Activated naive CD8-positive, alpha-beta T cell treated with anti-CD3 and anti-CD28 coated beads for 36 hours (primary cell): ENCODE measurements at places on chromosomes 6 and 20. TPM values are rescaled to one million over a fixed set of nuclear protein-coding genes. Genes with fewer than 3 reads are reported as not detected.

POPDC3 gene
- not detected for total RNA-seq

LPA gene
- not detected for total RNA-seq

KHDC1 gene
- 3.5 TPM for total RNA-seq

RNF8 gene
- 27.8 TPM for total RNA-seq

IL20RA gene
- not detected for total RNA-seq

PPP1R16B gene
- total RNA-seq, result 65.4 TPM

CNKSR3 gene
- total RNA-seq, result 1.1 TPM

AGER gene
- 9.6 TPM for total RNA-seq

CSE1L gene
- 170 TPM for total RNA-seq

FNDC11 gene
- total RNA-seq, result 0.20 TPM

PNPLA1 gene
- not detected for total RNA-seq

ZNF322 gene
- 8.7 TPM for total RNA-seq

GRCh38 chr20:58584051-58584824, 66.8 kb upstream of the STX16 start:
- no peak overlapping the region for H3K27ac ChIP-seq
- no peak for DNase-seq
- H3K4me3 ChIP-seq, result no peak overlapping the region
- no peaks in the 10 kb centered on the region for H3K4me1 ChIP-seq

GRCh38 chr20:11380283-11380682, 537.4 kb upstream of the BTBD3 start:
- H3K27ac ChIP-seq, result no peak overlapping the region
- H3K27me3 ChIP-seq, result no peaks in the 10 kb centered on the region
- H3K4me1 ChIP-seq, result no peaks in the 10 kb centered on the region
- no peak for DNase-seq

DNA sequence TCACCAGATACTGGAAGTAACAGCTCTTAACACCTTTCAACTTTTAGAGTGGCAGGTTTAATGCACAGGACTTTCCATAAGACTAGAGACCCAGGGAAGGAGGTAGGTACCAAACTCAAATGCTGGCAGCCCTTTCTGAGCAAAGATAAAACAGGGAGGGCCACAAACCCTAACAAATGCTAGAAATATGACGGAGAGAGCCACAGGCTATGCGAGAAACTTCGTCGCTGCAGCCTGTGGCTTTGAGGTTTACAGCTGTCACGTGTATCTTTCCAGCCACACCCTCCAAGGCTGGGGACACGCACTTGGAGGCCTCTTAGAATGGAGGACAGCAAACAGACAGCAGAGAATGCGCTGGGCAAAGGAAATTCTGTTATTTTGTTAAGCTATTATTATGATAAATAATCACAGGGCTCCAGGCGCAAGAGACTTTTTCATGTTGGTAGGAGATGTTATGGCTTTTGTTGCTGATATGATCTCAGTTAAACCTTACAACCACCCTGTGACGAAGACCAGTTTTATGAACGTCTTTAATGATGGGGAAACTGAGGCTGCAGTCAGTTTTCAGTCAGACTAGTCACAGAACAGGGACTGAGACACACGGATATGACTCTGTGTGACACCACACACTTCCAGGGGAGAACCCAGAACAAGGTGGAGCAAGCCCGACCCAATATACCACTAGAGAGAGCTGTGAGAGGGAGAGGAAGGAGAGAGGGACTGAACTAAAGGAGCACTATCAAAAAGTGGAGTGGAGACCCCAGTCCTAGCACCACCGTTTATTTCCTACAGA, 2.0 kb downstream of the TRAM2 start:
- H3K36me3 ChIP-seq, result no peaks in the 10 kb centered on the region
- H3K27ac ChIP-seq, result peak overlapping the region; percentile 43
- H3K4me1 ChIP-seq, result peaks cover 50% of the 10 kb centered on the region
- H3K4me3 ChIP-seq, result peak overlapping the region; percentile 51

DNA sequence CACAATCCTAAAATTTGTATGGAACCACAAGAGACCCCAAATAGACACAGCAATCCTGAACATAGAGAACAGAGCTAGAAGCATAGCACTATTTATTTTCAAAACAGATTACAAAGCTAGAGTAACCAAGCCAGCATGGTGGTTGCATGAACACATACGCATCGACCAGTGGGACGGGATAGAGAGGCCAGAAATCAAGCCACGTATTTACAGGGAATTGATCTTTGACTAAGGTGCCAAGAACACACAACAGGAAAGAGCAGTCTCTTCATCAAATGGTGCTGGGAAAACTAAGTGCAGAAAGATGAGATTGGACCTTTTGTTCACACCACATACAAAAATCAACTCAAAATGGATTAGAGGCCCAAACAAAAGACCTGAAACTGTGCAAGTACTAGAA, 21.1 kb downstream of the TTLL2 start:
- no peaks in the 10 kb centered on the region for H3K36me3 ChIP-seq
- H3K27me3 ChIP-seq, result peaks cover 25% of the 10 kb centered on the region
- H3K27ac ChIP-seq, result no peak overlapping the region
- no peak for DNase-seq

- H3K36me3 ChIP-seq, result no peaks in the 10 kb centered on the region
- no peaks in the 10 kb centered on the region for H3K27me3 ChIP-seq
- H3K4me3 ChIP-seq, result no peak overlapping the region
- no peak overlapping the region for H3K27ac ChIP-seq
- H3K4me1 ChIP-seq, result no peaks in the 10 kb centered on the region
Measured at GRCh38 chr6:49813248-49813647, 26.2 kb upstream of the PGK2 start.

GRCh38 chr6:63764318-63764916, 128.8 kb downstream of the PHF3 start:
- H3K27ac ChIP-seq, result no peak overlapping the region
- no peaks in the 10 kb centered on the region for H3K4me1 ChIP-seq

DNA sequence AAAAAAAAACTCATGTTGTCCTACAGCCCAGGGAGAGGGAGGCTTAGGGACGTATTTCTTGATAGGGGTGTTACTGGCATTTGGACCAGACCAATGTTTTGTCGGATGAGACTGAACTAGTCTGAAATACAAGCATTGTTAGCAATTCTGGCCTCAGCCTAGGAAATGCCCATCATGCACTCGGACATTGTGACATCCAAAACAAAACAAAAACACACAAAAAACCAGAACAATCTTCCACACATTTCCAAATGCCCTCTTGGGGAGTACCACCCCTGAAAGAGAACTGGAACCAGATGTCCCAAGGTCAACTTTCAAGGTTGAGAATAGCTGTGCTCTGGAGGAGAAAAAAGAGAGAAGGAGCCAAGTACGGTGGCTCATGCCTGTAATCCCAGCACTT, 299.1 kb upstream of the JARID2 start:
- H3K27me3 ChIP-seq, result no peaks in the 10 kb centered on the region
- no peaks in the 10 kb centered on the region for H3K4me1 ChIP-seq
- H3K27ac ChIP-seq, result no peak overlapping the region
- no peaks in the 10 kb centered on the region for H3K36me3 ChIP-seq
- DNase-seq, result no peak
- no peak overlapping the region for H3K4me3 ChIP-seq

- H3K27ac ChIP-seq, result no peak overlapping the region
- peaks cover 2% of the 10 kb centered on the region for H3K4me1 ChIP-seq
- H3K36me3 ChIP-seq, result no peaks in the 10 kb centered on the region
- H3K4me3 ChIP-seq, result no peak overlapping the region
- peaks cover 4% of the 10 kb centered on the region for H3K27me3 ChIP-seq
- no peak for DNase-seq
Measured at GRCh38 chr6:138343112-138343511, 34.6 kb upstream of the SMIM28 start.

DNA sequence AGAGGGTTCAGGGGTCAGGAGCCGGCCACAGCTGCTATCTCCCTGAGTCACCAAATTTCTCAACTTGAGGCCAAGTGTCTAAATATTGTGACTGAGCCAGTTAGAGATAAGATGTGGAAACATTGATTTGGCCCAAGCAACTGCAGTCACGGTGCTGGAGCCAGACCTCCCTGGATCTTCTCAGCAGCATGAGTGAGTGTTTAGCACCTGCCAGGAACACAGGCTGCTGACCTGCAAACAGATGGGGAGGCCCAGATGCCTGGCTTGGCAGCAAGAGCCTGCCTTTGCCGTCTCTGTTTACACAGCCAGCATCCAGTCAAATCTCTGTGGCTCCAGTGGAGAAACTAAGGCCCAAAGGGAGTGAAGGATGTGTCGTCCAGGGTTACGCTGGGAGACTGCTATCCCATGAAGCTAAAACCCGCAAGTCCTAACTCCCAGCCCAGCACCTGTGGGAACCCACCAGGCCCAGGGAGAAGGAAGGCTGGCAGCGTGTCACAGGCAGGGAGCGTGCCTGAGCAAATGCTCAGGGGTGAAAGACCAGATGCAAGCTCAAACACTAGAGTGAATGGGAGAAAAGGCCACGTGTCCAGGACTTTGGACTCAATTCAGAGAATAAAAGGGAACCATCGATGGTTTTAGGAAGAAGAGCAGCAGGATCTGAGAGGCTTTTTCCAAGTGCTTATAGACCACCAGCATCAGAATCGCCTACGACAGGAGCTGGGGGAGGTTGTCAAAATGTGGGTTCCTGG, 15.9 kb upstream of the PTGIS start:
- no peak overlapping the region for H3K27ac ChIP-seq
- no peaks in the 10 kb centered on the region for H3K36me3 ChIP-seq
- peaks cover 39% of the 10 kb centered on the region for H3K27me3 ChIP-seq
- no peak overlapping the region for H3K4me3 ChIP-seq
- DNase-seq, result no peak

DNA sequence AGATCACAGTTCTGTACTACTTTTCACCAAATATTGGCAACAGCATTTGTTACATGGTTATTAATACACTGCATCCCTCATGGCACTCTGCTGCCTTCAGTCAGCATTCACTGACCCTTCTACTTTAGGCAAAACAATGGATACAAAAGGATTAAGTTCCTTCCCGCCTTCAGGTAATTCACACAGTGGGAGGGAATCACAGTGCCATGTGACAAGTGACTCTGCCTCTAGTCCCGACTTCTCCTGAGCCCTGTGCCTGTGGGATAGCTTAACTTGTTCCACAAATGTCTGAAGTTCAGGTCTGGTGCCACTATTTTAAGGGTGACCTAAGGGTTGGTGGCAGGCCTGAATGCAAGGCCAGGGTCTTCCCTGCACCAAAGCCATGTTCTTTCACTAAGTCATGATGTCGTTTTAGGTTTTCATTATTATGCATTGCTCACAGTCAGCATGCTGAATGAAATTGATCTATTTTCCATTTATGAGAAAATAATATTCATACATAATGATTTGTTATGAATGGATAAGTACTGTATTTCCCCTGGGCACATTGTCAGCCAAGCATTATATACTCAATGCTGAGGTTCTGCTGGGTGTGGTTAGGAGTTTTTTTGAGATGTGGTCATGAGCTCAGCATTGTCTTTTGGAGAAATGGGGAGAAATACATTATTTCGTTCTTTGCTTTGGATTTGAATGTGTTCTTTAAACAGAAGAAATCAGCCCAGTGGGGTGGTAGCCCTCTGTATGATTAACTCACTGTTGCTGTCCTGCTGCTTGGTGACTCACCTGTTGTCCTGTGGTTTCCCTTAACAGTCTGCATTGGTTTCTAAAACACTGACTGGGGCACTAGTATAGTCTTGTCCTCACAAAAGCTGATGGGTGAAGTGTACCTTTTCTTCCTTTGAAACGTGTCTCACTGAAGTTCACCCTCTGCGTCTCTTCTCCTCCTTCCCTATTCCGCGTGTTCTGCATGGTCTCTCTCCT, 66.4 kb downstream of the AFDN start:
- no peaks in the 10 kb centered on the region for H3K27me3 ChIP-seq
- H3K36me3 ChIP-seq, result no peaks in the 10 kb centered on the region
- DNase-seq, result no peak
- no peak overlapping the region for H3K27ac ChIP-seq
- no peaks in the 10 kb centered on the region for H3K4me1 ChIP-seq

DNA sequence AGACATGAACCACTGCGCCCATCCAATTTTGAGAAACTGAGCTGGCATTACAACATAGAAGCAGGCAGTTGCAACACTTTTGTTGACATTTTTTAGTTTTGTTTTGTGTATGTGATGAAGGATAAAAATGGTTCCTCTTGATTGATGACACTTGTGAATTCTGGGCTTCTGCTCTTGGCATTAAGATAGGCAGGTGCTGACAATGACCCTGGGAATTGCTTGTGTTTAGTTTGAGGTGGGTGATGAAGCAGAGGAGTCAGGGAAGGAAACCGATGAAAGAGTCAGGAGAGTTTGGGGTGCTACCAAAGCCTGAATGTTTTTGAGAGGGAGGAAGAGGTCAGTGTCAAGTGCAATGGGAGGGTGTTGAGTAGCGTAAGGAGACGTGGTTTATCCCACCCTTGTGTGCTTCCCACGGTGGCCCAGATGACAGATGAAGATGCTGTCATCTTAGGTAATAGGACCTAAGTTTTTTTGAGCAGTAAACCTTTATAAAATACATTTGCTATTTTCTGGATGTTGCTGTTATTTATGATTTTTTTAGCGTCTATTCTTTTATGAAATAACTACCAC, 19.4 kb downstream of the CDS2 start:
- H3K4me1 ChIP-seq, result peaks cover 63% of the 10 kb centered on the region
- no peaks in the 10 kb centered on the region for H3K27me3 ChIP-seq

DNA sequence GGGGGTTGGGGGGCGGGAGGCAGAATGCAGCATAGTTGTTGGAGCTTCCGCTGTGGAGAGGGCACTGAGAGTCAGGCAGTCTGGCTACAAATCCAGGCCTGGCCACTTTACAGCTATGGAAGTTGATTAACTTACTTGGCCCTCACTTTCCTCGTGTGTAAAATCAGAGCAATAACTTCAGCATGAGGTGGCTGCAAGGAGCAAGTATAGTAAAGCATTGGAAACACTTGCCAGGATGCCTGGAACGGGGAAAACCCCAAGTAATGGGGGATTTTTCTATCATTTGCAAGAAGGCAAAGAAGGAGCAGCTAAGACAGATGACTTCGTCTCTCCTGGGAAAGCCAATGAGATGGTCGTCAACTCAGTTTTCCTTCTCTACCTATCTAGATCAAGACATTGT, 35.8 kb downstream of the AGPAT4 start:
- H3K27ac ChIP-seq, result no peak overlapping the region
- peaks cover 4% of the 10 kb centered on the region for H3K36me3 ChIP-seq
- H3K4me1 ChIP-seq, result peaks cover 5% of the 10 kb centered on the region
- no peak overlapping the region for H3K4me3 ChIP-seq
- no peak for DNase-seq

- no peaks in the 10 kb centered on the region for H3K36me3 ChIP-seq
- no peaks in the 10 kb centered on the region for H3K4me1 ChIP-seq
- DNase-seq, result no peak
- no peak overlapping the region for H3K4me3 ChIP-seq
Measured at GRCh38 chr6:95784869-95785268, 207.5 kb downstream of the MANEA start.

GRCh38 chr6:116973976-116974375, 96.9 kb downstream of the RFX6 start:
- H3K4me1 ChIP-seq, result no peaks in the 10 kb centered on the region
- H3K36me3 ChIP-seq, result no peaks in the 10 kb centered on the region
- no peak overlapping the region for H3K27ac ChIP-seq
- H3K4me3 ChIP-seq, result no peak overlapping the region

- H3K27me3 ChIP-seq, result no peaks in the 10 kb centered on the region
- H3K36me3 ChIP-seq, result peaks cover 14% of the 10 kb centered on the region
- H3K27ac ChIP-seq, result no peak overlapping the region
- no peak overlapping the region for H3K4me3 ChIP-seq
- H3K4me1 ChIP-seq, result no peaks in the 10 kb centered on the region
Measured at GRCh38 chr20:41287327-41287726, 30.2 kb downstream of the ZHX3 start.
